CD4-positive, alpha-beta T cell (primary cell): ENCODE measurements at places on chromosomes 11 and 22. TPM values are rescaled to one million over a fixed set of nuclear protein-coding genes. Genes with fewer than 3 reads are reported as not detected.

GRCh38 chr22:29531419-29531818, 22.1 kb downstream of the THOC5 start:
- no peak for DNase-seq

Gene TUB
- total RNA-seq = 0.08 TPM

DNA sequence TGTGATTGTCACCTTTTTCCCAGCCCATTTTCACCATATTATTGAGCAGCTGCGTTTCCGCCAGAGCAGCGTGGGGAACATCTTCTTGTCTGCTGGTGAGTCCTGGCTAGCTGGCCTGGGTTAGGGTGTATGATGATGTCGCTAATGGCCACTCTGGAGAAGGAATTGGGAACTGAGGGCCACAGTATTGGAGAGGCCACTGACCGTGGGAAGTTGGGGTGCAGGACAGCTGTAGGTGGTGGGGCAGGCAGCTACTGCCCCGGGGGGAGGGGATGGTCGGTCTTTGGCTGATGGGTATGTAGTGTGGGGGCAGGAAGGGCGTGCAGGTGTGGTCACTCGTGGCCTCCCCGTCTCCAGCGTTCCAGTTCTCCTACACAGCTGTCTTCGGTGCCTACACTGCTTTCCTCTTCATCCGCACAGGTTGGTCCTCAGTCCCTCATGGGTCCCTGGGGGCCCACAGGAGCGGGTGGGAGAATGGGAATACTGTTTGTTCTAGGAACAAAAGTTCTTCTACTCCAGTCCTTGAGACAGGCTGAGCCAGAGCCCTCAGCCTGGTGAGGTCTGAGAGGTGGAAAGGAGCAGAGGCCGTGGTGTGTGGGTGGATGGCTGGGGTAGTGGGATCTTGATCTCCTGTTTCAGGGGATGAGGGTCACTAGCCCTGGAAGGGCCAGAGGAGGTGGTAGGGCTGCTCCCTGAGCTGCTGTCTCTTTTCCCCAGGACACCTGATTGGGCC, 2.1 kb downstream of the RCE1 start:
- DNase-seq = no peak

Gene TRIM6
- total RNA-seq = not detected

GRCh38 chr11:60972182-60973030, 926 bp downstream of the CD6 start:
- peak; percentile 63 for DNase-seq

DNA sequence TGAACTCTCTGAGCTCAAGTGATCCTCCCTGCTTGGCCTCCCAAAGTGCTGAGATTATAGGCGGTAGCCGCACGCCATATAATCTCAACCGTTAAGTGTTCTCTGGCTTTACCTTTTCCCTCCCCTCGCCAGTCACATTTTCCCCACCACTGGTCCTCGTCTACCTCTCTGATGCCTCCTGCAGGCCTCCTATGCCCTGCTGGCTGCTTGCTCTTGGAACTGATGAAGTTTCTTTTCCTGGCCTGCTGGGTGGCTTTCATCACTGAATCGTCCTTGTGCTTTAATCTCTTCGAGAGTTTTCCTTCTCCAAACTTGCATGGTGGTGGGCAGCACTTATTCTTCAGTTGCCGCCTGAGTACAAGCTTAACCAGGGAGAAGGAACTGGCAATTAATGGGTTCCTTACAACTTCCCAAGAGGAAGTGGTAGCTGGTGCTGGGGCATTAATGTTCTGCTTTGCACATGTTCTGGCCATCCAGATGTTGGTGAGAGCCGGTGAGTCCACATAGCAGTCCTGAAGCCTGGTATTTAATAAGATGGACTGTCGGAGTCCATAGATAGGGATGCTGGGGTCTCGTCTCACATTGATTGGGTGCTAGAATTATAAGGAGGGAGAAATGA, 1.3 kb downstream of the C22orf31 start:
- DNase-seq = no peak

Gene RASGRP2
- 668 TPM for total RNA-seq

DNA sequence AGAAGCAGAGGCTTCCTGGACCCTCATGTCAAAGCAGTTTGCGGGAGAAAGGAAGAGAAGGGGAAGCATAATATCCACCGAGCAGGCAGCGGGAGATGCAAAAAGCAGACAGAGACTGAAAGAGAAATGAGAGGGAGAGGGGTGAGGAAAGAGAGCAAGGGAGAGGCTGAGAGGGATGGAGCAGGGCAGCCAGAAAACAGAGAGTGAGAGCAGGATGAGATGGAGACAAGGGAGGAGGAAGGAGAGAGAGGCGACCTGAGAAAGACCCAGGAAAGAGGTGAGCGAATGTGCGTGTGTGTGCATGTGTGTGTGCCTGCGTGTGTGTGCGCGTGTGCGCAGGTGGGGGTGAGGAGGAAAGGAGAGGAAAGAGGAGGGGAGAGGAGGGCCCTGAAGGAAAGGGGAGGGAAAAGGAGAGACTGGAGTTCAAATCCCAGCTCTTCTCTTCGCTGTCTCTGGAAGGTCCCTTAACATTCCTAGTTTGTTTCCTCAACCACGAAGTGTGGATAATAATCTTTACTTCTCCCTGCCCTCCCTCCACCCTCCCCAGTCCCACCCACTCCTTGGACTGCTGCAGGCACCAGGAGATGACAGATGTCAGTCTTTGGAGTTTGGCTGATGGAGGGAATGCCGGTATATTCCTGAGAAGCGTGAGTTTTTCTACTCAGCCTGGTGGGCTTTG, 67.9 kb downstream of the ISX start:
- no peak for DNase-seq

- no peak for DNase-seq
Observed at GRCh38 chr11:20861322-20861721, 191.9 kb downstream of the NELL1 start.

DNA sequence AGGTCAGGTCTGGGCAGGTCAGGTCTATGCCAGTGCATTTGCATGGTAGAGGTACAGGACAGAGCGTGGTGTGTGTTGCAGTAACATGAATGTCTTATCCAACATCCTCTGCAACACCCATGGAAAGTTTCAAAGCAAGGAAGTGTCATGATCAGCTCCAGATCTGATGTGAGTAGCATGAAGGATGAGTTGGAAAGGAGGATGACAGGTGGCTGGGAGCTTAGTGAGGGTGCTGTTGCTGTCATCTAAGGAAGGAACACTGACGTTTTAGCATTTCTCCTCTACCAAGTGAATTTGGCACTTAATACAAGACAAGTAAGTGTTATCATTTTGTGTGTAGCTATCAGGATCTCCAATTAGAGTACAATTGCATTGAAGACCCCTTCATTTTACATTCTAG, 65.1 kb downstream of the GRK3 start:
- DNase-seq = no peak

Gene GSTT2B
- total RNA-seq = not detected

DNA sequence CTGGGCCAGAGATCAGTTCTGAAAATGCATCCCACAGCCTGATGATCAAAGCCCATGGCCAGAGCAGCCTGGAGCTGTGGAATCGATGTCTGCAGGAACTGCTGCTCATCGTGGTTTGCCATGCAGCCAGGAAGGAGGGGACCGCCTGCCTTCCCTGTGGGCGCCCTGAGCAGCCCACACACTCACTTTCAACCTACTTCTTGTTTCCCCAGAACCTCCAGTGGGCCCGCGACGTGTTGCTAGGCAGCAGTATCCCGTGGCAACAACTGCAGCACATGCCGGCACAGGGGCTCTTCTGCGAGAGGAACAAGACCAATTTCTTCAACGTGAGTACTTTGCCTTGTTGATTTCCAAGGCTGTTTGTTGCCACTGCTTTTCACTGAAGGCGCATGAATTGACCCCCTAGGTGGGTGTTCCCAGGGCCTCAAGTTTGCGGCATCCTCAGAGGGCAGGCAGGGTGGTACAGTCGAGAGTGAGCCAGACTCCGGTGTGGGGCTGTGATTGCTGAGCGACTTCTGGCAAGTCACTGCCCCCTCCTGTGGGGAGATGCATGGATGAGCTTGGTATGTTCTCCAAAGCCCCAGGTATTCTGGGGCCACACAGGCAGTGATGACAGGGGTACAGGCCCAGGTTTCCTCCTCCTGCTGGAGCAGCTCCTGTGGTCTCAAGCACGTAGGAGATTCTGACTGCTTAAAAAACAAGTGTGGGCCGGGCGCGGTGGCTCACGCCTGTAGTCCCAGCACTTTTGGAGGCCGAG, 47.0 kb upstream of the SUSD2 start:
- DNase-seq = peak; percentile 82

Gene BIK
- 2.1 TPM for total RNA-seq

DNA sequence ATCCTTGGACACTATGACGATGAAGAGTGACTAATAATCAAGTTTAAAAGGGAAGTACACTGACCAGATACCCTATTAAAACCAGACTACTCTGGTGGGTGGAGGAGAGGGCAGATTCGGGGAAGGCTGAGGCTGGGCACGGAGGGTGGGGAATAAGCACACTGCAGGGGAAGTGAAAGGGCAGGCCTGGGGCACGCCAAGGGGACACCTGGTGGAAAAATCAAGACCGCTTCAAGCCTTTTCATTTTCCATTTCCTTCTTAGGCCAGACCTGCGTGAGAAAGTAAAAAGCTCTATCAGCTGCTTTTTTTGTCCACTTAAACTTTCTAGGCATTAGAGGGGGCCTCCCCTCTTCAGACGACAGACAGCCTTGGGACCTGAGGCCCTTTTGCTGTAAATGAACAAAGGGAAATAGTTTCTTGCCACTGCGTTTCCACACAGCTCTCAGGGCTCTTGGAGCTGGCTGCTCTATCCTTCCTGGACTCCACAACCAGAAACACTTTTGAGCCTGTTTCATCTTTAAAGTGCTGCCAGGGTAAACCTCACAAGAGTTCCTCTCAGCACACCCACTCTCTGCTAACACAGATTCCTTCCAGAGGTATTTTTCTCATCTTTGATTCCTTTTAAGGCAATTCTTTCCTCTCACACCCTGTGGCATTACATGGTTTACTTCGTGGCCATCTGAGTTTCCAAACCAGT, 25.0 kb upstream of the SERPIND1 start:
- DNase-seq = no peak

Gene OR51E2
- total RNA-seq = not detected
